CD4-positive, alpha-beta T cell treated with Interleukin-15 for 4 hours (primary cell): ENCODE measurements at places on chromosomes 2 and 18.

GRCh38 chr2:62196278-62196901 is 475 bp downstream of the B3GNT2 start:
- DNase-seq, result peak; percentile 47

GRCh38 chr2:2719015-2719414 is 387.9 kb upstream of the MYT1L start:
- DNase-seq, result no peak

DNA sequence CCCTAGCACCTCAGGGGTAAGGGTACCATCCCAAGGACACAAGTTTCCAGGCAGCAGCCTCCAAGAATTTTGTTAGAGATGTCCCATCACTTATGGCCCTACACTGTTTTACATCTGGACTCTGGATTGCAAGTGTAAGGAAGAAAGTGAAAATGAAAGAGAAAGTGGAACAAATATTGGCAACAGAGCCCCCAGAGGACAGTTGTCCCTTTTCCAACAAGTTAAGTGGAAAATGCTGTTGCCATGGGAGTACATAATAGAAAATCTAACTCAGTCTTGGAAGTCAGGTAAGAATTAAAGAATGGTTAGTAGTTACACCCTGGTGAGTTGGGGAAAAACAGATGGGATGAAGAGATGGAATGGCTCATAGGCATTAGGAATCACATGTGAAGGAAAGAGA is 50.6 kb downstream of the TTC21B start:
- peak; percentile 16 for DNase-seq

- no peak for DNase-seq
Measured at GRCh38 chr2:128772671-128773070, 454.0 kb upstream of the HS6ST1 start.

GRCh38 chr18:48813833-48814489 is 136.8 kb downstream of the SMAD7 start:
- DNase-seq, result peak; percentile 86
